ENCODE measurements at places on chromosomes 5 and 9.
A peak's percentile ranks its signal among the peaks of the same experiment; 100 is the strongest.

DNA sequence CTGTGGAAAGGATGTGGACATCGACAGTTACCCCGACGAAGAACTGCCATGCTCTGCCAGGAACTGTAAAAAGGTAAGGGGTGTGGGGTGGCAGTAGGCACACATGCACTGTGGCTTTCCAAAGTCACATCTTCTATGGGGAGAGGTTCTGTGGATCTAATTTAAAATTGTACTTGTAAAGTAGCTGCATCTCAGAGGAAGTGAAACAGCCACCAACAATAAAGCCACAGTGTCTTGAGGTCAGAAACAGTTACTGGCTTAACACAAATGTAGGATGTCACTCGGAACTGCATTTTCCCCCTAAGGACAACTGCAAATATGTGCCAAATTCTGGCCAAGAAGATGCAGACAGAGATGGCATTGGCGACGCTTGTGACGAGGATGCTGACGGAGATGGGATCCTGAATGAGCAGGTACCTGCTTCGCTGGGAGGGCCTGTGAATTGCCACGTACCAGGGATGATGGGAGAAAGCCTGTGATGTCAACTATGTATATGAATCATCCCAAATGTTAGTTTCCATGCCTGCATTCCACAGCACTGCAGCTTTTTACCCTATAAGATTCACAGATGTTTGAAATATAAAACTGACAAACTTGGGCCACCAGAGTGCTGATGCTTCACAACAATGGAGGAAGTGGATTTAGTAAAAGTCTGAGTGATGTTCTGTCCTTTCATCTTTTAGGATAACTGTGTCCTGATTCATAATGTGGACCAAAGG, 35.3 kb downstream of the THBS4 start:
- DNase-seq, result peak; percentile 65

DNA sequence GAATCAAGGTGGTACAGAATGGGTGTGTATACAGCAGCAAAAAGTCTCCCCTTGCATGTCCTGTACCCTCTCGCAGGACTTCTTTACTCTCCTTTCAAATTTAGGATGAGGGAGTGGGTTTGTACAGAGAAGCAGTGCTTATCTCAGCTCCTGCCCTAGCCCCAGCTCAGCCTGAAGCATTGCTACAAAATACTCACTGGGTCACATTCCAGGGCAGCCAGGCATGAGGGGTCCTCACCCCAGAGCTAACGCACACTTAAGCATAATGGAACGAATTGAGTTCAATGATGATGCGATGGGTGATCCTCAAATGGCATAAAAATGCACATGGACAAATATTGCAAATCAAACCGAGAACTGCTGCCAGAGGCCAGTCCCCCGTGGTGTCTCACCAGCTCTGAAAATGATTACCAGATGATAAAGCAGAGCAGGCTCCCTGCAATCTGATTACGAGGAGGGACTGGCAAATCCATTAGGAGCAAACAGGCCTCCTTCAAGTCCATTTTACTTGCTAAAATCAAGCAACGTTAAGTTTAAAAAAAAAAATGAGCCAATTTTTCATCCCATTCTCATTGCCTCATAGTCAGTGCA, 231.6 kb upstream of the TAS2R1 start:
- peak; percentile 31 for DNase-seq

DNA sequence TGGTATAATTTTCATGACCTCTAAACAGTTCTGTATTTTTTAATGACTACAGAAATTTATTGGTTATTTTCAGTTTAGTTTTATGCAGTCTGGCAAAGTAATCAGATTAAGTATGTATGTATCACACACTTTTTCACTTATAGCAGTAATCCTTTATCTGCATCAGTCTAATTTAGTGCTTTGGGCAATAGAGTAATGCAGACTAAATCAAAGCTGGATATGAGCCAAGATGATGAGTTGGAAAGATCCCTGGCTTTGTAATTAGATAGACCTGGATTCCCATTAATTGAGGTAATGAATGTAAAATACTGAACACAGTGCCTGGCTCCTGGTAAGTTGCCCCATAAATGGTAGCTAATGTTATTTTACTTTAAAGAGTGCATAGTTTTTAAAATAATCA, 215.4 kb upstream of the TLX3 start:
- DNase-seq, result no peak

DNA sequence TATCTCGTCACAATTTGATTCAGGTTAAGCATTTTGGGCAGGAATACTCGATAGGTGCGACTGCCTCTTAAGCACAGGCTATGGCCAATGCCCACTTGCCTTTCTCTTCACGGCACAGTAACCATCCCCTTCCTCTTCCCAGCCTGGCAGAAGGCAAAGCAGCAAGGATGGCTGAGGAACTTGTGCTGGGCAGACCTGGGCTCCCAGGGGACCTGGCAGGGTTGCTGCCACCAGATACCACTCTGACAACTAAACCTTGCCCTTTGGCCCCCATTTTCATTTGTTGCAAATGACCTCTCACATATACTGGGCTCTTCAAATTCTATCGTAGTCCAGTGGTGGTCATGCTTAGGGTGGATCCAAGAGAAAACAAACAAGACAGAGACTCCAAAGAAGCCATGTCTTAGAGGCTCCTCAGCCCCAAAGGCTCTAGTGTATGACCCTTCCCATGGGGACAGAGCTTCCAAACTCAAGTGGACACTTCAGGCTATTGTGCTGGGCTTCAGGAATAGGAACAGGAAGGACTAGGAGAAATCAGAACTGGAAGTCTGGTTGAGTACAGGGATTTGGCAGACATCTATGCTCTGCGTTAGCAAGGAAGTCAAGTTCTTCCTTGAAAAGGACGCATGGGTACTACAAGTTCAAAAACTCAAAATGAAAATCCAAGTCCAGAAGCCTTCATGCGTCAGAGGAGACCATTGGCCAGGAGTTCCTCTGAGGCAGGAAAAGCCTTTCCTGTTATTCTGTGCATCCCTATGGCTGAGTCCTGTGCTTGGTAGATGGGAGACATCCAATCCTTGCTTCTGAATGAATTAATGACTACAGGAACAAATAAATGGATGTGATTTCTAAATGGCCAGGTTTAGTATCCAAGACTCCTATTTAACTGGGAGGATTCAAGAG, 64.6 kb upstream of the PLPP1 start:
- DNase-seq, result no peak

GRCh38 chr9:1077616-1078015, 27.5 kb downstream of the DMRT2 start:
- no peak for DNase-seq

DNA sequence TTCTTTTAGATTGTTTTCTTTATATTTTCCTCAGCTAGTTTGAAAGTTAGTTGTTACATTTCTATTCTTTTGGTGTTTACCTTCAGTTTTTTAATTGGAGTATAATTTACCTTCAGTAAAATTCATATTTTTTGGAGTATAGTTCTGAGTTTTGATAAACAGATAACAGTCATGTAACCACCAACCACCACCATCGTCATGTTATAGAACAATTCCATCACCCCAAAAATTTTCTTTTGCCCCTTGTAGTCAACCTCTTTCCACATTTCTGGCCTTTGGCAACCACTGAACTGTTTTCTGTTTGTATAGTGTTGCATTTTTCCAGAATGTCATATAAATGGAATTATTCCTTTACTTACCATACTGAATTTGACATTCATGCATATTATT, 6.8 kb downstream of the RMI1 start:
- no peak for DNase-seq

DNA sequence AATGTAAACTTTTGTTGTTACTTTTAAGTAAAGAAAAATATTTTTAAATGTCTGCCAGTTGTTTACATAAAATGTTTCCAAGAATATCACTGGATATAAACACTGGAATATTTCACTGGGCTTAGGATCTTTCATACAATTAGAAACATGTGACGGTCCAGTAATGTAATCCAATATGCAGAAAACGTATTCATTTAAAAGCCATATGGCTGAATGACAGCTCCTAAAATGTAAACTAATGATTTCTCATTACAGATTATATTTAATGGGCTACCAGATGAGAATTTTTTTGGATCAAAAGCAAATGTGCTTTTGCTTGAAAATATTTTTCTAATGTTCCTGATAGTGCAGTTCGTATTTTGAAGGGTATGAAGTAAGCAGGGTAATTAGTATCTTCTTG, 124.3 kb downstream of the TTC39B start:
- no peak for DNase-seq

DNA sequence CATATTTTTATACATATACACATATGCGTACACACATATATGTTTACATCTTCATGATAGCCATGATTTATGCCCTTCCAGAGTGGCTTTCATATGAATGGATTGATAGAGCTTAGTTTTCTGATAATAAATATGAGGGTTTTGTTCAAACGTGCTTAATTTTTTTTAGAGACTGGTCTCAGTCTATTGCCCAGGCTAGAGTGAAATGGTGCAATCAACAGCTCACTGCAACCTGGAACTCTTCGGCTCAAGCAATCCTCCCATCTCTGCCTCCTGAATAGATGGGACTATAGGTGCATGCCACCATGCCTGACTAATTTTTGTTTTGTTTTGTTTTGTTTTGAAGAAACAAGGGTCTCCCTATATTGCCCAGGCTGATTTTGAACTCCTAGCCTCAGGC, 48.6 kb upstream of the ZSWIM6 start:
- DNase-seq, result no peak

Measured in fibroblast of skin of right biceps (primary cell).